ENCODE measurements at places on chromosomes 1 and 21.

GRCh38 chr1:151773702-151774101 is 10.4 kb upstream of the MRPL9 start:
- no peak for DNase-seq

DNA sequence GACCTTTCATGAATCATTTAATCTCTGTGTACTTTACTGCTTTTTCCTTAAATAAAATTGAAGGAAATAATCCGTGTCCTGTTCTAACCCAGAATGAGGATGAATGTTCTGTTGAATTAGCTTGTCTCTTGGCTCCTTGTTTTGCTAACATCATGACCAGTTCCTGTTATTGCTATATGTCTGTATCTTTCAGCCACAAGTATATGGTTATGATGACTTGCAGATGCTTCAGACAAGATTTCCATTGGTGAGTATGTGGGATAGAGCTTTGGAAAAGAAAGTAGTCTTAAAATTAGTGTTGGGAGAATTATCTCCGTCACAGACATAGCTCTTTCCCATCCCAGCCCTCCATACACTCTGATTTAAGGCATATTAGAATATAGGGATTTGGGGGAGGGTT is 13.6 kb upstream of the HAX1 start:
- DNase-seq = no peak

DNA sequence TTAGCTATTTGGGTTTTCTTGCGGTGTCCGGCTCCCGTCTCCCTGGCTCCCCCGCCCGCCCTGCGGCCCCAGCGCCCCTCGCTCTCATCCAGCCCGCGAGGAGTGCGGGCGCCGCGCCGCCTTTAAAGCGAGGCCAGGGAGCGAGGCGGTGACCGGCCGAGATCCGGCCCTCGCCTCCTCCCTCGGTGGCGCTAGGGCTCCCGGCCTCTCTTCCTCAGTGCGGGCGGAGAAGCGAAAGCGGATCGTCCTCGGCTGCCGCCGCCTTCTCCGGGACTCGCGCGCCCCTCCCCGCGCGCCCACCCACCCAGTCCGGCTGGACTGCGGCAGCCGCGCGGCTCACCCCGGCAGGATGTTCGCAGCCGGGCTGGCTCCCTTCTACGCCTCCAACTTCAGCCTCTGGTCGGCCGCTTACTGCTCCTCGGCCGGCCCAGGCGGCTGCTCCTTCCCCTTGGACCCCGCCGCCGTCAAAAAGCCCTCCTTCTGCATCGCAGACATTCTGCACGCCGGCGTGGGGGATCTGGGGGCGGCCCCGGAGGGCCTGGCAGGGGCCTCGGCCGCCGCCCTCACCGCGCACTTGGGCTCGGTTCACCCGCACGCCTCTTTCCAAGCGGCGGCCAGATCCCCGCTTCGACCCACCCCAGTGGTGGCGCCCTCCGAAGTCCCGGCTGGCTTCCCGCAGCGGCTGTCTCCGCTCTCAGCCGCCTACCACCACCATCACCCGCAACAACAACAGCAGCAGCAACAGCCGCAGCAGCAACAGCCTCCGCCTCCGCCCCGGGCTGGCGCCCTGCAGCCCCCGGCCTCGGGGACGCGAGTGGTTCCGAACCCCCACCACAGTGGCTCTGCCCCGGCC is 492 bp downstream of the HLX start:
- no peak for DNase-seq

GRCh38 chr1:47844558-47844955 is 152.6 kb downstream of the TRABD2B start:
- no peak for DNase-seq

DNA sequence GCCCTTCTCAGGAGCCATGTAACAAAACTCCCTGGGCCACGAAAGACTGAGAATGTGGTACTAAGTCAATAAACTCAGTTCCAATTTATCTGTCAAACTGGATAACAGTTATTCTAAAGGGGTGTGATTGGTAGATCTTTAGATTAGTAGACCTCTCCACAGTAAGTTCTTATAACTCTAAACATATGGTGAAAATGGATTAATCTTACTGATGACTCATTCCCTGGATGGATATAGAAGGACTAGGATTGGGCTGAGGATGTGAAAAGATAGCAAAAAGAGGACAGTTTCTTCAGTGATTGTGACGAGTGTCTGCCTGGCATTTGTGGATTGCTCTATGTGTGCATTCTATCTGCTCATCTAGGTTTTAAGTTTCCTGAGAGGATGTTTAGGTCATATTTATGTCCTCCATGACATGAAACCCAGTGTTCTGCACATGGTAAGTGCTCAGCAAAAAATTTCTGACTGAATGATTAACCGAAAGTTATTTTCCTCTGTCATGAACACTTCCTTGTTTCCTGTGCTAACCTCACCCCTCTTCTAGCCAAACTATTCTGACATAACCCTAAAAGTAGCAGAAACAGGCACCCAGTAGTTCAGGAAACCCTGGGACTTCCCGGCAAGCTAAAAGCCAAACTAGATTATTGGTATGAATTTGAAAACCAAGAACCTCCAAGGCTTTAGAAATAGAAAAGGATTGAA is 397.5 kb upstream of the PLXNA2 start:
- no peak for DNase-seq

GRCh38 chr1:60257531-60257930 is 184.0 kb upstream of the C1orf87 start:
- no peak for DNase-seq

- no peak for DNase-seq
Measured at GRCh38 chr1:216475659-216476276, 52.5 kb upstream of the USH2A start.

- DNase-seq = no peak
Measured at GRCh38 chr1:90122654-90123340, 127.9 kb downstream of the ZNF326 start.

- DNase-seq = no peak
Measured at GRCh38 chr21:44013380-44014088, 1.4 kb downstream of the TRAPPC10 start.

GRCh38 chr1:206461602-206462455 is 8.4 kb upstream of the IKBKE start:
- no peak for DNase-seq

DNA sequence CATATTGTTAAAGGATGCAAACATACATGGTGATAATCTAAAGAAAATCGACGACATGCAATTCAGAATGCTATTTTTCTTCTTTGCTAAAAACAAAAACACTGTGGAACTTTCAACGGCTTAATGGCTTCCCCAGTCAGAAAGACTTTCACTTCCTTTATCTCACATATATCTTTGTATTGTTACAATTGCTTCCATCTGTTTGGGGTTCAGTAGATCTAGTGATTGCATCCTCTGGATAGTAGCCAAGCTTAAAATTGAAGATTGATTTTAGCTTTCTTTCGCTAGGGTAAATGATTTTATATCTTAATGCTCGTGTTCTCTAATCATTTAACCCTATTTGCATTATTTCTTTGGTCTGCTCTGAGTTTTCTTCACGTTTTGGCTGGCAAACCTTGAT is 31.8 kb upstream of the ADAMTS1 start:
- DNase-seq = no peak

- DNase-seq = no peak
Measured at GRCh38 chr1:47508702-47509431, 71.0 kb downstream of the FOXD2 start.

DNA sequence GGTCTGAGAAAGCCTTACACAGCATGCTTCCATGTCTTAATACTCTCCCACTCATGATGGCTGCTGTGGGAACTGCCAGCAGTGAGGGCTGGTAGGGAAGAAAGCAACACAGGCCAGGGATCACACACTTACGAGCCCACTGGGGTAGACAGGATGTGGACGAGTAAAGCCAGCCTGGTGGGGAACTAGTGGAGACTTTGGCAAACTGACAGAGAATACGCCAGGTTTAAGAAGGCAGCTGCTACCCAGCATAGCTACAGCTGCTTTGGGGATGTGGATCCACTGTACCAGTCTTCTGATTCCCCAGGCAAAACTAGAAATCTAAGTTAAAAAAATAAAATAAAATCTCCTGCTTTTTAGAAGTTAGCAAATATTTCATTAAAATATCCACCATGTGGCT is 664.0 kb downstream of the SMYD3 start:
- DNase-seq = no peak

- DNase-seq = no peak
Measured at GRCh38 chr21:45989355-45990048, 7.9 kb downstream of the COL6A1 start.

GRCh38 chr1:78165816-78166215 is 120.0 kb downstream of the GIPC2 start:
- no peak for DNase-seq

- DNase-seq = no peak
Measured at GRCh38 chr1:2300851-2301606, 72.9 kb downstream of the SKI start.

DNA sequence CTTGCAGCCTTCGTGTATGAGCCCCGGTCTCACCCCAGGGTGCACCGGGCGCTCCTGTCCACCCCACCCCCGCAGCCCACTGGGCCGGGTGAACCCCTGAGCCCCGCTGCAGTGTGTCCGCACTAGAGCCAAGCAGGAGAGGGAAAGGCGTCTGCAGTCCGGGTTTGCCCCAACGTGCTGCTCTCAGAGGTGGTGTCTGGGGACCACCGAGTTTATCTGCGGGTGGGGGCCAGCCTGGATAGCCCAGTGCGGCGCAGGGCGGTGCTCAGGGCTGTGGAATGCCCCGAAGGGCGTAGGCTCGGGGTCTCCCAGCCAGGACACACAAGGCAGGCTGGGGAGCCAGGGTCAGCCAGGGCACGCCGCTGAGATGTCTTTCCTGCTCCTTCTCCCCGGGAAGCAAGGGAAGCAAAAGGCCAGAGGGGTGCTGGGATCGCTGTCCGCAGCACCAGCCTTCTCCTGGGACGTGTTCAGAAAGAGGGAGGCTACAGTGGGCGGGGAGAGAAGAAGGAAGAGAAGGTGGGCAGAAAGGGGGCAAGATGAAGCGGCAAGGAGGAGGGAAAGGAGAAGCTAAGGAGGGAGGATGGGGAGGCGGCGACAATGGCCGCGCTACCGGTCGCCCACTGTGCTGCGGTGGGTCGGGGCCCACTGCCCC is 56.6 kb downstream of the MAB21L3 start:
- no peak for DNase-seq

Data from iPS DF 6.9 (cell line).